ENCODE measurements at places on chromosomes 6 and 20. TPM values are rescaled to one million over a fixed set of nuclear protein-coding genes. Genes with fewer than 3 reads are reported as not detected.

Gene SNHG17
- total RNA-seq: 17.2 TPM

Gene IL17A
- not detected for total RNA-seq

Gene RSPO3
- total RNA-seq: 5.8 TPM

Gene PTGIS
- 2.4 TPM for total RNA-seq

Gene GNAS
- 269 TPM for total RNA-seq

Gene HLA-DQB1
- not detected for total RNA-seq

Gene PXDC1
- total RNA-seq: 72.9 TPM

Gene PTK6
- not detected for total RNA-seq

Gene C6orf120
- 26.3 TPM for total RNA-seq
